ENCODE measurements at places on chromosomes 12 and 14.

GRCh38 chr12:89674326-89674942 is 34.2 kb downstream of the ATP2B1 start:
- DNase-seq = no peak

GRCh38 chr12:2301531-2302461 is 249.0 kb downstream of the CACNA1C start:
- DNase-seq = no peak

- DNase-seq = no peak
Observed at GRCh38 chr12:116544656-116545055, 14.5 kb upstream of the MAP1LC3B2 start.

DNA sequence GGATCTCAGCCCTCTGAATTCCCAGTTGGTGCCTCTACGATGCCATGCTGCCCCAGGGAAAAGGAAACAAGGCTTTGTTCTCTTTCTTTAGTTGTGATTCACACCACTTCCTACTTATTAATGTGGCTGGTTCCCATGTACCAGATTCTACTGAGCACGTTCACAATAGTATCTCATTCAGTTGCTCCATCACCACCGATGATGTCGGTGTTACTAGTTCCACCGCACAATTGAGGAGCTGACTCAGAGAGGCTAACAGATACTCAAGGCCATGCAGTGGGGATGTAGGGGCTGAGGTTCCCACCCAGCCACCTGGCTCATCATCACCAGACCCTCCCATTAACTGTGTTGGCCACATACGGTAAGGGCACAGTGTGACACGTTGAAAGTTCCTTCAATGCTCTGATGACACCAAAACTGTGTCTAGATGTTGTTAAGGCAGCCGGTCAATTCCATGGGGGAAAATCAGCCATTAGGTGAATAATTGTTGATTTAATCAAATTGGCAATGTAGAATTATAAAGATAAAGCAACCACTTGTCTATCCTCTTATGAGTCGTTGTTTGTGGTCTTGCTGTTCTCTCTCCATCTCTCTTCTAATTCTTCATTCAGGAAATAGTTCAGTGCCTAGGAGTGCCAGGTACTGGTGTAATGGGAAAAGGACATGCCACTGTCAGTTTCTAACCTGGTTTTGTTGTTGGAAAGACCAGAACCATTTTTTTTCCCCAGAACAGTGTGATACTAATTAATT is 244.2 kb upstream of the CRY1 start:
- peak; percentile 78 for DNase-seq

DNA sequence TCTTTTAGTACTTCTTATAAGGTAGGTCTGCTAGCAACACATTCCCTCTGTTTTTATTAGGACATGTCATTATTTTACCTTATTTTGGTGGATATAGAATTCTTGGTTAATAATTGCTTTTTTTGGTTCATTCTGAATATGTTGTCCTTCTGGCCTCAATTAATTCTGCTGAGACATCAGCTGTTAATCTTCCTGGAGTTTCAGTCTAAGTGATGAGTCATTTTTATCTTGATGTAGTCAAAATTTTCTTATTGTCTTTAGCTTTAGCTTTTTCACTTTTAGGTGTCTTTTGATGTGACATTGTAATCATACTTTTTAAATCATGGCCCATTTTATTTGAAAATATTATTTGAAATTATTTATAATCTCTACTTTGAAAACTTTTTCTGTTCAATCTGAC is 104.9 kb upstream of the PMCH start:
- DNase-seq = no peak

- no peak for DNase-seq
Observed at GRCh38 chr14:82759656-82760055, 1226.0 kb upstream of the SEL1L start.

DNA sequence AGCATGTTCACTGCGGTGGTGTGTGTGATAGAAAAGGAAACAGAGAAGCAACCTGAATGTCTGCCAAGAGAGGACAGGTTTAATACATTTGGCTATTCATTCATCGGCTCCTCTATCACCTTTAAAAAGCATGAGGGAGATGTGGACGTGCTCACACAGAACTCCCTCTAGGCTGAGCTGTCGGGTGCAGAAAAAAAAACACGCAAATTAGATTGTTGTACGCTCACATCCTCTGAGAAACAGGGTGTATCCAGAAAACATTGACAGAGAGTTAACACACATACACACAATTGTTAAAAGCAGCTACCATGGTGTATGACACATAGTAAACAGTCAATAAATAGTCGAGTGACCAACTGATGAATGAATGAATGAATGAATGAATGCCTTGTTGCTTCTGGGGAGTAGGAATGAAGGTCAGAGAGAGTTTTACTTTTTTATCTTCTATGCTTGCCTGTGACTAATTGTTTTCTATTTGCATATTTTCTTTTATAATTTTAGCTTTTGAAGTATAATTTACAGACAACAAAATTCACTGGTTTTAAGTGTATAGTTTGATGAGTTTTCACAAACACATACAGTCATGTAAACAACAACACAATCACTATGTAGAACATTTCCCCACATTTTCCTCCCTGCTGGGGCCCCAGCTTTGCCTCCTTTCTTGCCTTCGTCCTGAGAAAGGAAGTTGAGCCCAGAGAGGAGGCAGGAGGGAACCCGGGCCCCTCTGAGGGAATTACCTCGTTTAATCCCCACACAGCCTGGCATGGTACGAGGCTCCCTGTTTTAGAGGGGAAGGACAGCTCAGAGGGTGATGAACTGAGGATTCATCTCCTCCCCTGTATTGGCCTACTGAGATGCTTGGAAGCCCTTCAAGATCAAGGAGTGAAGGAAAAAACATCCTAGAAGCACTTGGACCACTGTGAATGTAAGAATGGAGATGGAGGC is 19.7 kb upstream of the FAM222A start:
- DNase-seq = no peak

GRCh38 chr12:32535288-32535999 is 136.1 kb downstream of the FGD4 start:
- DNase-seq = peak; percentile 36

DNA sequence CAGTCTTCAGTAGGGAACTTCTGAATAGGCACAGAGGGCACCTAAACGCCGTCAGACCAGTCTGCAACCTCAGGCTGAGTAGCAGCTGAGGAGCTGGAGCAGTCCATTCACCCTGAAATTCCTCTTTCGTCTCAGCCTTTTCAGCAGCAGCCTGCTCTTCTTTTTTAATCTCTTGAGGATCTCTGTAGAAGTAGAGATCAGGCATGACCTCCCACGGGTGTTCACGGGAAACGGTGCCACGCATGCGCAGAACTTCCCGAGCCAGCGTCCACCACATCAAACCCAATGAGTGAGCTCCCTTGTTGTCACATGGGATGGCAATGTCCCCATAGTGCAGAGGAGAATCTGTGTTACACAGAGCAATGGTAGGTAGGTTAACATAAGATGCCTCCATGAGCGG is 11.1 kb upstream of the MARK3 start:
- DNase-seq = no peak

DNA sequence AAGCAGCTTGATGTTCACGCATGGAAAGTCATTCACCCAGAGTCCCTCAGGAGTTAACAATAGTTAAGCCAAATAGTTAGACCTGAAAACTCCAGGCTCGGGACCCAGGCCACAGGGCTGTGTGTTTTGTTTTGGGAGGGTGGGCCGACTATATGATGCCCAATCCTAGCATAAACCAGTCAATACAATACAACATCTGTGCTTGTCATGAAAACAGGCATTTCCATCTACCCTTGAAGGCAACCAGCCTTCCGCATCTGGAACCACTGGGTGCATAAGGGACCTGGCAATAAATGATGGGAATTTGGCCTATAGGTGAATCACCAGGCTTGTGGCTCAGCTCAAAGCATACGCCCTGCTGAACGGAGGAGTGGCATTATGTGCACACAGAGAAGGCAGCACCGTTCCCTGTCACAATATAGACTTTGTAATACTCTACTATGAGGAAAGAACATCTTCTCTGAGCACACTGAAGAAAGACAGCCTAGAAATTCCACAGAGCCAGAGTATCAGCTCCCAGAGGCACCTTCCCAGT is 91.0 kb upstream of the FOXN3 start:
- no peak for DNase-seq

DNA sequence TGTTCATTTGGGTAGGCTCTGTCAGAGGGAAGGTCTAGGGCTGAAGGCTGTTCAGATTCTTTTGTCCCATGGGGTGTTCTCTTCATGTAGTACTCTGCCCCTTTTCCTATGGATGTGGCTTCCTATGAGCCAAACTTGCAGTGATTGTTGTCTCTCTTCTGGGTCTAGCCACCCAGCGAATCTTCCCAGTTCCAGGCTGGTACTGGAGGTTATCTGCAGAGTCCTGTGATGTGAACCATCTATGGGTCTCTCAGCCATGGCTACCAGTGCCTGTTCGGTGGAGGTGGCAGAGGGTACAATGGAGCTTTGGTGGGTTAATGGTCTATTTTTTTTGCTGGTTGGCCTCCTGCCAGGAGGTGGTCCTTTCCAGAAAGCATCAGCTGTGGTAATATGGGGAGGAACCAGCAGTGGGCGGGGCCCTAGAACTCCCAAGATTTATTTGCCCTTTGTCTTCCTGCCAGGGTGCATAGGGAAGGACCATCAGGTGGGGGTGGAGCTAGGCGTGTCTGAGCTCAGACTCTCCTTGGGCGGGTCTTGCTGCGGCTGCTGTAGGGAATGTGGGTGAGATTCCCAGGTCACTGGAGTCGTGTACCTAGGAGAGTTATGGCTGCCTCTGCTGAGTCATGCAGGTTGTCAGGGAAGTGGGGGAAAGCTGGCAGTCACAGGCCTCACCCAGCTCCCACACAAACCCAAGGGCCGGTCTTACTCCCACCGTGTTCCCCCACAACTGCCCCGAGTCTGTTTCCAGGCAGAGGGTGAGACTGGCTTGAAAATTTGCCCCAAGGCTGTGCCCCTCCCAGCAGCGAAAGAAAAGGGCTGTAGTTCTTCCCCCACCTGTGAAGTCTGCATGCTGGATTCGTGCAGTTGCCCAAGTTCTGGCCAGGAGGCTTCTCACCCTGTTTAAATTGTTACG is 17.5 kb downstream of the MTRFR start:
- DNase-seq = no peak

DNA sequence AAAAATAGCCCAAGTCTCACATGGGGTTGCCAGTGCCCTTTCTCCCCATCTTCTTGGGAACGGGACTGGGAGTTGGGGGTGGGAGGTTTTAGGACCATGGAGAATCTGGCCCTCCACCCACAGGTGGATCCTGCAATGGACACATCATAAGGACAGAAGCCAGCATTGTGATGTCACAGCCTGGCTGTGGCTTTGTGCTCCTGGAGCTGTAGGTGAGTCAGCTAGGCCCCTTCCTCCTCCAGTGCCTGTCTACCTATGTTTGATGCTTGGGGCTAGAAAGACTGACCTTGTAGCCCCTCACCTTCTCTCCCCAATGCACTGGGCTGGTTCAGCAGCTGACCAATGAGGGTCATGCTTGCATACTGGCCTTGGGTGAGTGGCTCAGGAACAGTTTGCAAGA is at the start of gene CCDC197:
Gene CCDC197, plus strand, starts transcription at position 220 of the 400 bp plus-strand sequence. CDS start 831 bp downstream, outside the sequence.
- no peak for DNase-seq

GRCh38 chr14:65360144-65360784 is 52.3 kb upstream of the FUT8 start:
- DNase-seq = no peak

GRCh38 chr12:28171356-28172060 is 18.7 kb upstream of the CCDC91 start:
- DNase-seq = no peak

GRCh38 chr12:69834147-69834546 is 9.1 kb downstream of the MYRFL start:
- DNase-seq = no peak

DNA sequence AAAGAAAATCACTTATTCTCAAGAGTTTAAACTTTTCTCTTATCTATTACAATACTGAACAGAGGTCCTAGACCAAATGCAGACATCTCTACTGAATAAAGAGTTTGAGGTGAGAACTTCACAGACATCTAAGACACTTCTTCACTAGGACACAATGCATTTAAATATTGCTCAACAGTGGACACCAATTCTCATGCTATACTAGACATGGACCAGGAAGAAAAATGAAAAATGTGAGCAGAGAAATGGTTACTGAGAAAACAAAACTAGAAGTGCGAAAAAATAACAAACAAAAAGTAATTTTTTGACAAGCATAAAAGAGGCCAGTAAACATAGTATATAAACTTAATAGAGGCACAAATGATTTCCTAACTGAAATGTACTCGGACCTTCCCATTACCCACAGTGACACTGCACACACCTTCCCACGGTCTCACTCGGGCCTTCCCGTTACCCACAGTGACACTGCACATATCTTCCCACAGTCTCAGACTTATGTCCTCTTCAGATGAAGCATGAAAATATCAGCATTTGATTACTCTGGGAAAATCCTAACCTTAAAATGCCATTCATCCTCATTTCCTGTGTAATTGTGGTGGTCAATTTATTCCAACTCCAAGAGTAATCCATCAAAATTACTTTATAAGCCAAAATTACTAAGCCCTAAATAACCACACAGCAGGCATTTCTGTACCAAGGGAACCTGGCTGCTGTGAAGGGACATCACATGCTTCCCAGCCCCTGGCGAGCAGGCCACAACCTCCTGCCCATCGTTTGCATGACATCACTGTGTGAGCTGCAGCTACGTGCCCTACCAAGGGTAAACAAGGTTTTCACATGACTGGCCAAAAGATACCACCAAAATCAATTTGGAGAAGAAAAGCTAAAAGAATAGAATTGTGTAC is 6.4 kb downstream of the SLC15A4 start:
- peak; percentile 83 for DNase-seq

Data from suppressor macrophage treated with lipopolysaccharide for 4 hours (primary cell).